Dermis microvascular lymphatic vessel endothelial cell (primary cell): ENCODE measurements at places on chromosomes 5 and 9. TPM values are rescaled to one million over a fixed set of nuclear protein-coding genes. Genes with fewer than 3 reads are reported as not detected.

The PPP3R2 gene
- not detected in 2 replicates for total RNA-seq

The PSAT1 gene
- total RNA-seq, result 3.2 and 6.8 TPM in 2 replicates

The AGXT2 gene
- total RNA-seq, result not detected in 2 replicates

The TMEM174 gene
- not detected in 2 replicates for total RNA-seq

The INIP gene
- 16.3 and 18.3 TPM in 2 replicates for total RNA-seq
